Activated T-helper 17 cell treated with anti-CD3 and anti-CD28 coated beads, Interleukin-2, amount 50 U/mL, for 72 hours (primary cell): ENCODE measurements at places on chromosomes 11 and 22. TPM values are rescaled to one million over a fixed set of nuclear protein-coding genes. Genes with fewer than 3 reads are reported as not detected.

Gene MMP27
- not detected for total RNA-seq

Gene RASSF10
- not detected for total RNA-seq

Gene APOBEC3B
- 33.6 TPM for total RNA-seq

Gene SLN
- not detected for total RNA-seq

Gene OR4D9
- not detected for total RNA-seq

Gene ST3GAL4
- 10.0 TPM for total RNA-seq

Gene TSPAN18
- 3.9 TPM for total RNA-seq

Gene ASCL2
- total RNA-seq: 1.2 TPM

Gene MOGAT2
- not detected for total RNA-seq

Gene APOA4
- not detected for total RNA-seq

Gene CABP4
- total RNA-seq: 2.2 TPM

Gene FAM227A
- total RNA-seq: 0.63 TPM

Gene TYR
- not detected for total RNA-seq

Gene PRAME
- not detected for total RNA-seq

Gene TREH
- not detected for total RNA-seq

Gene POTEH
- not detected for total RNA-seq

Gene ART1
- total RNA-seq: not detected

Gene SAA4
- total RNA-seq: not detected

Gene DBX1
- not detected for total RNA-seq

Gene OR51B6
- not detected for total RNA-seq

Gene MUC6
- total RNA-seq: not detected

Gene POLA2
- total RNA-seq: 54.6 TPM

Gene ALG9
- 39.5 TPM for total RNA-seq

Gene MMP10
- total RNA-seq: not detected
